ENCODE measurements at places on chromosomes 3 and 15. TPM values are rescaled to one million over a fixed set of nuclear protein-coding genes. Genes with fewer than 3 reads are reported as not detected.

DNA sequence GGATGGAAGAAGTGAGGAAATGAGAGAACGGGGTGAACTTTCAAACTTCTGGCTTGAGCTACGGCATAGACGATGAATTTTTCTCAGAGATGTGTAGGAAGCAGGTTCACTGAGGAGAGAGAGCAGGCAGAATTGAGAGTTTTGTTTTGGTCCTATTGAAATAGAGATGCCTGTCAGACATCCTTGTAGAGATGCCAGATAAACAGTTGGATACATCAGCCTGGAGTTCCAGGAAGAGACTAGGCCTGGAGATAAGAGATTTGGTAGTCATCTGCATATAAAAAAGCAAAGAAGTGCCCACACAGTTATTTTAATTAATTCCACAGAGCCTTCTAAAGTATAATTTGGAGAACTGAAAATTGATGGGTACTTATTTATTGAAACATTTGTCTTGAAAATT lies 495.6 kb downstream of the IL5RA start:
- no peak for DNase-seq

Gene YEATS2
- 36.5 TPM for total RNA-seq

DNA sequence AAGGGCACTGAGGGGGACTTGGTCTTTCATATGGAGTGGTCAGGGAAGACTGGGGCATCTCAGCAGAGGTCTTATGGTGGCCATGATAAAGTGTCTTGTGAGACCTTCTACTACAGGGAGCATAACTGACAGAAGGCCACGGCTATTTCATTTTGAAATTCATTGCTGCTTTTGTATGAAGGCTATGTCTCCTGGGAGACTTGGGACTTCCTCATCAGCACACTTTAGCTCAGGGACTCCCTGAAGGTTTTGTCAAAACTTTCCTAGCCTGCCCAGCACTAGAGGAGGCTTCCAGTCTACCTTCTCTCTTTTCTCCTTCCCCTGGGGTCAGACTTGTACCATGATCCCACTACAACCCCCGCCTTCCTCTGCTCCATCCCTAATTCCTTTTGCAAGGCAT lies 77.2 kb upstream of the RASGRF1 start:
- no peak for DNase-seq

DNA sequence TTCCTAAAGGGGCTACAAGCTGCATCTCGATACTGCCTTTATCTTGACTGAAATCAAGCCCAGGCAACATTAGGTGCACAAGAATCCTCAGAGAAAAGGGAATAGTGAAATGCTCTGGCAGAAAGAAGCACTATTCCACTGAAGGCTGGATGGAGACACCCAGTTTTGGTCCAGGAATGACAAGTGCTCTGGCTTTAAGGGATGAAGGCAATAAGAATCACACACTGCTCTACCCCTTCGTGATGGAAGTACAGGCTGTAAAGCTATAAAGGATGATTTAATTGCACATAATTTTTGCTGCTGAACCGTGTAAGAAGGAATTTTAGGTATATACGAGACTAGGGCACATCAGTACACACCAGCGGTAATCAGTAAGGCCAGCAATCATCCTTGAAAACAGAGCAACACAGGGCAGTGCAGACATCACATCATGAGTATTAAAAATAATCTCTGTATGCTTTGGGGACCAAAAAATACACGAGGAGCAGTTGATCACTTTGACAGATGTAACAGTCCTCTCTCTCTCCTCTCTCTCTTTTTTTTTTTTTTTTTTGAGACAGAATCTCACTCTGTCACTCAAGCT lies 414.6 kb upstream of the TBL1XR1 start:
- DNase-seq: peak; percentile 29

GRCh38 chr15:79028411-79028964 lies 62.1 kb downstream of the RASGRF1 start:
- peak; percentile 53 for DNase-seq

DNA sequence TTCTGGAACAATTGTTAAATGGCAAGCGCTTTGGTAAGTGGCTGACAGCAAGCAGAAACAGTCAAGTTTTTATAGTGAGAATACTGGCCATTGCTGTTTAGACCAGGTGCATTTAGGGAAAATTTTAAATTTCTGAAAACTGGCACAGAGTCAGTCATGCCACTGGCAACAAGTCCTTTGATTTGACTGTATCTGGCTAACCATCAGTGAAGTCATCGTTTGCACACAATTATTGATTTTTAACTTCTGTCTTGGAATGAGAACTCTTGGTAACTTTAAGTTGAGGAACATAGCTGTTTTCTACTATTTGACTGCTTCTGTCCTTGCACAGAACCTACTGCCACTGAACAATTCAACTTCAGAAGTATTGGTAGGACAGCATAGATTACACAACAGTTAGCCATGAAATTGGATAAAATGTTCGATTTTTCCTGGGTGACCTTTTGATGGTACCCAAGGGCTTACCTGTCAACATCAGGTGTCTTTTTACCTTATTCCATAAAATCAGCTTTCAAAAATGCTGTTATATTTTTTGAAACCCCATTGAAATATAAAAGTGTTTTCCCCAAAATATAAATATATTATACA lies 225.0 kb downstream of the PDZRN3 start:
- DNase-seq: no peak

DNA sequence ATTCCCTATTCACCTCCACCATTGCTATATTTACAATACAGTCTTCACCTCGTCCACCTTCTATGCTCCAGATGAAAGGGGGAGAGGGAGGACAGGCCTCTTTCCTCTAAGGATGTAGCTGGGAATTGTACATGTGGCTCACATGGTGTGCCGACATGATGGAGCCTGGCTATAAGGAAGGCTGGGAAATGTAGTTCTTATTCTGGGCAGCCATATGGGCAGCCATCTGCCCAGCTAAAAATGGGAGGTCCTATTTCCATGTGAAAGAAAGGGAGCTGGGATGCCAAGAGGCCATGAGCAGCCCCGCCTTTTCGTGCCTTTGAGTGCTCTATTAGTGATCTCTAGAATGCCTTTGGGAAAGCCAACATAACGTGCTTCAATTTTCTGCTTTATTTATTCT lies 27.1 kb upstream of the MGLL start:
- DNase-seq: peak; percentile 63

DNA sequence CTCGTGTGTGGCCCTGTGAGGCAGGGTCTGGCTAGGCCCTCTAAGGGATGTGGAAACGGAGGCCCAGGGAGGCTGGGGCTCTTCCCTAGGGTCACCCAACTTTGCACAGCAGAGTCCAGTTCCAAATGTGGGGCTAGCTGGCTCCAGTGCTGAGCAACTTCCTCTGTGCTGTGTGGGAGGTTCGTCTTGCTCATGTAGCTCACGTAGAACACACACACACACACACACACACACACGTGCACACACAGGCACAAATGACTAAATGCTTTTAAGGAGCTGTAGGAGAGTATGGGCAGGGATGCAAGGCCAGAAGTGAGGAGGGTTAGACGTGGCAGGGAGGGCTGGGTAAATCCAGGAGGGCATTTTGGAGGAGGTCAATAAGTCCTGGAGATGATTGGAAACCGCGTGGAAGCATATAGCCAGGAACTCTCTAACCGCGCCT lies 213.8 kb downstream of the RPLP1 start:
- no peak for DNase-seq

- DNase-seq: no peak
Measured at GRCh38 chr15:77564341-77564740, 68.4 kb downstream of the LINGO1 start.

Gene RLBP1
- total RNA-seq: not detected

DNA sequence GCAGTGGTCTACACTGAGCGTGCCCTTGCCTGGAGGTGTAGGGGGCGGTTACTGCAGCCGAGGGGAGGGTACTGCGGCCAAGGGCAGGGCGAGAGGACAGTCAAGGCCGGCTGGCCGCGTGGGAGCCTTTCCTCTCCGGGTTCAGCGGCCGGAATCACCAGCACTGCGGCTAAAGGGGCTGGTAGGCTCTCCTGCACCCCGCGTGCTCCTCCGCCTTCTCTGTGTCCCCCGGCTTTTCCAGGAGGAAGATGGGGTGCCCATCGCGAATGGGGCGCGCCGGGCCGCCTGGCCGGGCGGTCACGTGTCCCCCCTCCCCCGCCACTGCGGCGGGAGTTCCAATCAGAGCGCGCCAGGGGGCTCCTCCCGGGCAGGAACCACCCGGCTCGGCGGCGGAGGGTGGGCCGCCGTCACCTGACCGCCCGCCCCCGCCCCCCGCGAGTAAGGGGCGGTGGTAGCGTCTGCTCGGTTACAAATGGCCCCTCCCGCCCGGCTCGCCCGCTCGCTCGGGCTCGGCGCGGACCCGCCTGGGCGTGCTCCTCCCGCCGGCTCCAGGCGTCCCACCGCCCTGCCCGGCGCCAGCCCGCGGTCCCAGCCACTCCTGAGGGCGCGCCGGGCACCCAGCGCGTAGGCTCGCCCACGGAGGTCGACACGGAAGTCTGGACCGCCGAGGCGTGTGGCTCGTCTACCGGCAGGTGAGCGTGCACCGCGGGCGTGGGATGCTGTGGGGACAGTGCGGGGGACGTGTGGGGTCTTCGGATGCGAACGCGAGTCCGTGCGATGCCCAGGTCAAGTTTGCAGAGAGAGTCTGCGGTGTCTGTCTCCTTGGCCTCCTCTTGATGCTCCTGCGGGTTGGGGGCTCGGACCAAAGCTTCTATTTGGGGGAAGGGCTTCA lies 242.6 kb upstream of the TOPAZ1 start:
- peak; percentile 77 for DNase-seq

DNA sequence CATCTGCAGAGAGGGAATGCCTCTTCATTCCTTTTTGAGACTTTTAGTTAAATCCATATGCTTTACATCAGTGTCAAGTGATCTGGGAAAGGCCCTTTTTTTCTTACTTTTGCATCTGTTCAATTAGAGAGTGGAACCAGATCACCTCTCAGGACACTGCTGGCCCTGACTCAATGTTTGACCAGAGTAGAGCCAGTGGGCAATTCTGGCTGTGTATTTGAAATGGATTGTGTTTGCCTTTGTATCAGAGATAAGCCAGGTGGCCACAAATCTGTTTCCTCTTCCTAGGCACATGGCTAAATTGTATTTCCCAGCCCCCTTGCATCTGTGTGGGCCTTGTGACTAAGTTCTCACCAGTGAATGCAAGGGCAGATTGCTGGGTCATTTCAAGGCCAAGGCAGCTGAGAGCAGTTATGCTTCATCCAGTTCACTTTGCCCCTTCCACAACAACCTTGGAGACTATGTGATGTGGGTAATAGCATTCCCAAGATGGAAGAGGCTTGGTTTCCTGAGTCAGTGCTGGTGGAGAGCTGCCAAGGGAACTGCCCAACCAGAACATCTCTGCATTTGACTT lies 75.6 kb upstream of the CACNA2D3 start:
- DNase-seq: peak; percentile 74

Gene RTP1
- total RNA-seq: 1.0 TPM

- DNase-seq: no peak
Measured at GRCh38 chr15:70314688-70315087, 217.0 kb upstream of the TLE3 start.

DNA sequence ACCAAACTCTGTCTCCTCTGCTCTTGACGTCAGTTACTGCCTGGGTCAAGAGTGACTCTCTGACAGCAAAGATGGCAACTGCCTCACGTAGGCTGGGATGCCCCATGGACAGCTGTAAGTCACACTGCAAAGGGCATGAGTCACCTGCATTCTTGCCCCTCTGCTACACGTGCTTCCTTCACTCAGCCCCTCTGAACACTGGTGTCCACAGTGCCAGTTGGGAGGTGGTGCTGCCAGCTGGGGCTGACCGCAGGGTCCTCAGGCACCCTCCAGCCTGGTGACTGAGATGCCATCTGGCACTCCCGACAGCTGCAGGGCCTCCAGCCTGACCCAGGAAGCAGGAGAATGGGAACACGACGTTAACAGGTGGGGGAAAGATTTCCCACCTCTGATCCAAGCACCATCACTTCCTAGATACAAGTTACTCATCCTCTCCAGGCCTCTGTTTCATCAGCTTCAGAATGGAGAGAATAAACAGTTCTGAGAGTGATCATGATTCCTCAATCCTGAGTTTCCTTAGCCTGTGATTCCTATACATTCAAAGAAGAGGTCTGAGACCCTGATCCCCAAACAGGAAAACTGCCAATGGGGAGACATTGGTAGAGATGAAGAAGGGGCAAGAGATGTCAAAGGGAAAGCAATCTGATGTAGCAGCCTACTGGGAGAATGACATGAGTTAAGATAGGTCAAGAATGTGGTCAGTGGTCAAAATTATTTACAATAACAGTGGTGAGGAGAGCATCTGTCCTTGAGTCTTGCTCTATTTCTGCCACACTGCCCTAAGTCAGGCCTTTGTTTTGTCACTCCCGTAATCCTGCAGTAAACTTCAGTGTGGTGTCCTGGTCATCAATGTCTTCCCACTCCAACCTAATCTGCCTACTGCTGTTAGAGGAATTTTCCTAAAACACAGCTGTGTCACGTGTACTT lies 86.1 kb upstream of the BCL6 start:
- peak; percentile 78 for DNase-seq

Gene LIPH
- total RNA-seq: 1.3 TPM

Gene ADAMTS9
- 165 TPM for total RNA-seq

- DNase-seq: no peak
Measured at GRCh38 chr15:63858881-63859280, 25.1 kb upstream of the HERC1 start.

- DNase-seq: peak; percentile 80
Measured at GRCh38 chr15:35545316-35545823, 595 bp downstream of the DPH6 start.

DNA sequence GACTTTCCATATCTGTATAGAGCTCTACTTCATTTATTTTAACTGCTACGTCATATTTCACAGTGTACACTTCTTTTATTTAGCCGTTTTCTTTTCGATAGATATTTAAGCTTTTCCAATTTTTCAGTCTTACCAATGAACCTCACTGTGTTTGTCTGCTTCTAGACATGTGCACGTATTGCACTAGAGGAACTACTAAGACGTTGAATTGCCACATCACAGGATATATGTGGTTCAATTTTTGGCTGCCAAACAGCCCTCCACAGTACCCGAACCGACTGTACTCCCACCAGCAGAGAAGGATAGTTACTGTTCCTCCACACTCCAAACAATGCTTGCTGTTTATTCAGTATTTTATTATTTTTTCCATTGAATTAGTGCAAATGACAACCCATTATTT lies 2.0 kb downstream of the NR1I2 start:
- DNase-seq: no peak

GRCh38 chr3:134517791-134518190 lies 31.9 kb downstream of the CEP63 start:
- DNase-seq: no peak

DNA sequence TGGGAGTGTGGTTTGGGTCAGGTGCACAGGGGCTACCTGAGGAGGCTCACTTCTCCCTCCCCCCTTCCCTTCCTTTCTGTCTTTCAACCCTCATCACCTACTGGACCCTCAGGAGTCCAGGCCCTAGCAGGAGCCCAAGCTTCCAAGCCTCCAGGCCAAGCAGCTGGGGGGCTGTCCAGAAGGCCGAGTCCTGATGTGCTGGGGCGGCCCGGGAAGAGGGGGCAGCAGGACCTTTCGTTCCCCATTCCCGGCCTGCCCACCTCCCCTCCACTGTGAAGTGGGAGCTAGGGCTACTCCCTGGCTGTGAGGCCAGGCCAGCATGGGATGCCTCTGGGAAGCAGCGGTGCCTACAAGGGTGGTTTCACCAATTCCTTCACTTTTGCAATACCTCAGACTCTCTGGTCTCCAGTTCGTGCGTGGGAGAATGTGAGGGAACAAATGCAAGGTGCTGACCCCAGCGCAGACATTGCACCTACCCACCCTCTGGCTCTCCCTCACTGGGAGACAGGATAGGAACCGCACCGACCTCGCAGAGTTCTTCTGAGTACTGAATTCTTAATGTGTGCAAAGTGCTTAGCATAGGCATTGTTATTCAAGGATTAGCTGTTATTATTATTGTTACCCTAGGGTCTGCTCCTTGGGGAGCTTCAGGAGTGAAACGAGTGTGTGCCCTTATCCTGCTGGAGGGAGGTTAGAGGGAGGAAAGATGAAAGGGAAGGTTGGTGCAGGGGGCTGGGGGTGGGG lies 2.5 kb downstream of the EPHB3 start:
- no peak for DNase-seq
